Fibroblast of skin of left biceps (primary cell): ENCODE measurements at places on chromosomes 13 and 19.
A peak's percentile ranks its signal among the peaks of the same experiment; 100 is the strongest.

GRCh38 chr19:34818270-34818669 is 45.3 kb upstream of the ZNF599 start:
- DNase-seq: no peak

- DNase-seq: no peak
These were observed at the start of gene CELF5 for GRCh38 chr19:3224346-3225168. TSS of gene CELF5 (plus strand) at chr19:3224661. CDS start at chr19:3224740, 79 bp downstream.

- no peak for DNase-seq
These were observed 8.5 kb downstream of the ZNF557 start for GRCh38 chr19:7078008-7078407.

- DNase-seq: peak; percentile 73
These were observed 22.3 kb upstream of the CSNK1A1L start for GRCh38 chr13:37127691-37128241.

DNA sequence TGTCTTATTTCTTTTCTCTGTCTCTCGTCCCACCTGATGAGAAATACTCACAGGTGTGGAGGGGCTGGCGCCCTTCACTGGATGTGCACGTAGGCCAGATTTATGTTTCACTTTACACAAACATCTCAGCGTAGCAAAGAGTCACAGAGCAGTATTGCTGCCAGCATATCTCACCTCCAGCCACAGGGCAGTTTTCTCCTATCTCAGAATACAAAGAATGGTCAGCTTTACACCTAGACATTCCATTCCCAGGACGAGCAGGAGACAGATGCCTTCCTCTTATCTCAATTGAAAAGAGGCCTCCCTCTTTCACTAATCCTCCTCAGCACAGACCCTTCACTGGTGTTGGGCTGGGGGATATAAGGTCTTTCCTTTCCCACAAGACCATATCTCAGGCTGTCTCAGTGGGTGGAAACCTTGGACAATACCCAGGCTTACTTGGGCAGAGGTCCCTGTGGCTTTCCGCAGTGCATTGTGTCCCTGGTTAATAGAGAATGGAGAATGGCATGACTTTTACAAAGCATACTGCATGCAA is 7.2 kb upstream of the ZNF611 start:
- DNase-seq: no peak

DNA sequence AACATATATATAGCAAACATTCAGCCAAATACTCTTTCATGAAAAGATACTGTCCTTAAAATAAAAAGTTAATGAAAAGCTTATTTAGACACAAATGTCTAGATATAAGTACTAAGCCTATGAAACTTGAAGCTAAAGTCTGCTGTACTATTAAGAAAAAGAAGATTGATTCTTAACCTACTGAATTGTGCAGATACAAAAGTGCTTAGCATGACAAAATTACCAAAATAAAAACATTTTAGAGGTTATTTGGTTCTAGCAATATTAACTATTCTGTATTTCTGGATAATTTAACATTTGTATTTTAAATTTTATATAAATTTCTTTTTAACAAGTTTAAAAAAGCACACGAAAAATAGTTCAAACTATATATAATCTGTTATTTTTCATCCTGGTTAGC is 8.8 kb downstream of the RNF6 start:
- DNase-seq: no peak

GRCh38 chr13:83895994-83896580 is 13.8 kb upstream of the SLITRK1 start:
- DNase-seq: no peak

GRCh38 chr19:48805452-48805851 is 5.4 kb downstream of the BCAT2 start:
- DNase-seq: no peak

GRCh38 chr19:33248954-33249613 is 23.4 kb upstream of the SLC7A10 start:
- no peak for DNase-seq

DNA sequence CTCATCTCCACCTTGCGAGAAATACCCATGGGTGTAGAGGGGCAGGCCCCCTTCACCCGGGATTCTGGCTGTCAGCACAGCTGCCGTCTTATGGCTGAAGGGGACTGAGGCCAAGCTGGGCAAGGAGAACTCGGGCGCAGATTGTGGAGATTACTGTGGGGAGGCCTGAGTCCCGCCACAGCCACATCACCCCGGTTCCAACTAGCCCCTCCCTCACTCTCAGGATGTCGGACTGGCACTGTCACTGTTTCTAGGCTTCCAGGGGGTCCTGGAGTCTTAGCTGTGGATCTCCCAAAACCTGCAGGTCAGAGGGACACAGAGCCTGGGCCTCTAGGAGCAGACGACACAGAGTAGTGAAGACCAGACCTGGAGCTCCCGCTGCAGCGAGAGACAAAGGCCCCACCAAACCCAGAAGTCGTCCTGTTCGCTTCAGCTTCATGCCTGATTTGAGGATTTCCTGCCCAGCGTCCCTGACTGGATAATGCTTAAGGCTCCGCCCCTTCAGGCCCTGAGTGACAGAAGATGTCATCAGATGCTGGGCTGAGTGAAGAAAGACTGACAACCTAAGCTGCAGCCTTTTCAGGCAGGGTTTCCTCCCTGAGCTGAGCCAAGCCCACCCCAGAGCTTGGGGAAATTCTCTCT is 55.8 kb downstream of the ZNF93 start:
- no peak for DNase-seq

DNA sequence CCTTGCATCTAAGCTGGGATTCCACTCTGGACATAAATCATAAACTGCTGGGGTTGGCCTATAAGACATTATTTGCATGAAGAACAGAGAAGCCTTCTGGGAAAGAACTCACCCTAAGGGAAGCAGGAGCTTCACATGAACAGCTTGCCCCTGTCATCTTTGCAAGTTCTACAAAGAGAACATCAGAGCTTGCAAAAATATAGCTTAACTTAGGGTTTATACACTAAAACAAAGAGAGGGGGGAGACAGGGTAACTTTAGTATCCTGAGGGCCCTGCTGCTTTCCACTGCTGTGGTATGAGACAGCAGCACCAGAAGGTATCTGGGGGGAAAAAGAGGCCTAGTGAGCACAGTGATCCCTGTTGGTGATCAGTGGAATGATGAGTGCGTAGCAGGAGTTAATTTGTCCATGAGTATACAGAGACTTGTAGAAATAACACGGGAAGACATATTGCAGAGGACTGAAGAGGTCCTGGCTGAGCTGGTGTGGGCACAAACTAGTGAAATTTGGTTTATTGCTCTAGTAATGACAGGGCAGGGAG is 116.1 kb upstream of the TSC22D1 start:
- no peak for DNase-seq

GRCh38 chr13:93499991-93500390 is 273.4 kb downstream of the GPC6 start:
- no peak for DNase-seq

GRCh38 chr13:97758317-97758716 is 195.2 kb upstream of the IPO5 start:
- DNase-seq: no peak
